ENCODE measurements at places on chromosomes 7 and 10.

GRCh38 chr7:96076350-96076707 lies 245.6 kb downstream of the SLC25A13 start:
- DNase-seq, result no peak

DNA sequence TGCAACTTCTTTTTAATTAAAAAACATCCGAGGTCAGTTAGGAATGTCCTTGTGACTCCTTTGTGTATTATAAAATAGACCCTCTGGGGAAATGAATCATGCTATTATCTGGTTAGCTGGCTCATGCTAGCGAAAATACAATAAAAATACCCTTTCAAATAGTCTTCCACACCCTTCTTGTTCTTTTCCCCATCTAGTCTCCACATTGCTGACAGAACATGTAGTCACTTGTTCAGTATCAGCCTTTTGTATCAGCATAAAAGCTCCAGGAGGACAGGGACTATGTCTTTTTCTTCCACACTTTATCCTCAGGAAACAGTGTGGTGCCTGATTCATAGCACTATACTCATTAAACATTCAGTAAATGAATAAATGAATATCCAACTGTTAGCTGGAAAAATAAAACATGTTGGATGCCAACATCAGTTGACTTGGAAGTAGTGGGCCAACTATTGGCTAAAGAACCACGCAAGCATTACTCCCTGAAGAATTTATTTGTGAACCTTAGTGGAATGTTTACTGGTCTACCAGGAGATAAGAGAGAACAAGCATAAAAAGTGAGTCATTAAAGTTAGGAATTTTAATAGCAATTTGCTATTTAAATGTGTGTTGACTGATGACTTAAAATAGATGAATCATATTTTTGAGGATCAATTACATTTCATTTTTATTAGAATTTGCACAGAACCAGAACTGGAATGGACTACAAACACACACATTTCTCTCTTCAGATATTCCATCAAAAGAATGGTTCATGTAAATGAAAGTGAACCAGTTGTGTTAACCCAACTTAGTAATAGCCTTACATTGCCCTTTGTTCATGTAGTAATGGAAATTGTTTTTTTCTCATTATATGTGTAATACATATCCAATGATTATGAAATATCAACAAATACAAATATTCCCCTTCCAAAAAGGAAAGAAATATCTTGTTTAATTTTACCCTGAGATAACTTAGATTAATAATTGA lies 129.6 kb downstream of the DKK1 start:
- no peak for DNase-seq

GRCh38 chr7:105098863-105099515 lies 85.0 kb downstream of the KMT2E start:
- no peak for DNase-seq

- DNase-seq, result no peak
Measured at GRCh38 chr7:39896840-39897239, 53.2 kb upstream of the CDK13 start.

DNA sequence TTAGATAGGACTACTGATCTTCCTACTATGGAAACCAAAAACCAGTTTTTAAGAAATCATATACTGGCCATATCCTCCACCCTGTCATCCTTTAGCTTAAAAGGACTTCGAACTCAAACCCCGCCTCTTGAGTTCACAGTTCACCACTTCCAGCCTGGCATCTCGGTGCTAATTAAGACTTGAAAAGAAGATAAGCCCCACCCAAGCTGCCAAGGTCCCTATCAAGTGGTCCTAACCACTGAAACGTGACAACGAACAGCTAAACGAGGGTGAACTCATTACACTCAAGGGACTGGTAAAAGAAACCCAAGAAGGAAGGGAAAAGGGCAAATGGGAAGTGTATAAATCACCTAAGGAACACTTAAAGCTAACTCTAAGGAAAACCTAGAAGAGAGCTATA lies 16.1 kb downstream of the COL17A1 start:
- no peak for DNase-seq

- no peak for DNase-seq
Measured at GRCh38 chr7:92295391-92295790, 49.6 kb downstream of the ANKIB1 start.

DNA sequence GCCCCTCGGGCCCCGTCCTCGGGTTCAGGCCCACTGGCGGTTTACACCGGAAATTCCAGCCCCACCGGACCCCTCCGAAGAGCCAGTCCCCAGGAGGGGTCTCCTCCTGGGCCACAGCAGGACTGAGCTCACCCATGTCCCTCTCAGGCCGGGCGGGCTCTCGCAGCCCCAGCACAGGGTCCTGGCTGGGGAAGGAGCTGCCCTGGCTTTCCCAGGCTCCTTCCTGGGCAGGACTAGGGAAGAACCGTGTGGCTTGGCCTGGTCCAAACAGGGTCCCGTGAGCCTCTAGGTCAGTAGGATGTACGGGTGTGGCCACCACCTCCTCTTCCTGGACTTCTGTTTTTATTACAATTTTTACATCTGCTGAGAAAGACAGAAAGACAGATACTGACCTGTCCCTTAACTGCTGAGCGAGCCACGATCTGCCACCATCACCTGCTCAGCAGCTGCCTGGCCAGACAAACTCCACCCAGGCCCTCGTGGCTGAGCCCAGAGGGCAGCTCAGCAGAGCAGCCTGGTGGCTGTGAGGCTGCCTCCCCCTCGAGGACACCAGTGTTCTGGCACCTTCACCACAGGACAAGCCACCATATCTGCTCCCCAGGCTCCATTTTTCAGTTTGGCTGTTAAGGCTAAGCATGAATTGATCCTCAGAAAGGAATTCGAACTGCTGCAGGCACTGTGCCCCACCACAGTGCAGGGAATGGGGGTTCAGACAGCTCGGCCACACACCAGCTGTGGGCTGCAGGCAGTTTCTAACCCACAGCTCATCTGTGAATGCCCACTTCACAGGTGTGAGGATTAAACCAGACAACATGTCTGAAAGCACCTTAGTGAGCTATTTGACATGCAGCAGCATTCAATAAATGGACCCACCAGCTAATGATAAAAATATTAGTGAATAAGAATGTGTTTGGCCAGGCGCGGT lies 14.5 kb upstream of the ZNF777 start:
- DNase-seq, result no peak

GRCh38 chr7:112150823-112151641 lies 55.2 kb downstream of the DOCK4 start:
- no peak for DNase-seq

GRCh38 chr10:63719226-63719856 lies 198.1 kb downstream of the REEP3 start:
- no peak for DNase-seq

DNA sequence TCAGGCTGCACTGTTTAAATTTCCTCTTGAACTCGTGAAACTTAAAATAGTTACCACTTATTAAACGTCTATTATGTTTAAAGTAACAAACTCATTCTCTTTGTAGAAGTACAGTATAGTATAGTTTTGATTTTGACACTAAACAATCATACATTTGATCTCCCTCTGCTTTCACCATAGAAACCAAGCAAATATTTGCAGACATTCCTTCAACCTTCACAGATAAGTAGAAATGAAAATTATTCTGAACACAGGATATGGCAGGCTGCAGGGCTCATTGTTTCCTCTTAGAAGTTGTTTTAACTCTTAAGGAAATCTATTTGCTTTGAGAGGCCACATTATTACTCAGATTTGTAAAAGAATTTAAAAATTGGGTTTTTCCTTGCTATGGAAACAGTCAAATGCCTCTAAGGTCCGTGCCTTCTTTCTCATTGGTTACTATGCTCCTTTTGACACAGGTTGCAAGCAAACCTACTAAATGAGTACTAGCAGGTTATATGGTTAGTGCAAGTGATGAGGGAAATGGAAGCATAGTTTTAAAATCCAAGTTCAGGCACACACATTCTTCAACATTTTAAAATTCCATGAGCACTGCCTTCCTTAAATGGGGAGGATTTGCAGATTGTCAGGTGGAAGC lies 92.8 kb upstream of the FAM133B start:
- no peak for DNase-seq

- DNase-seq, result no peak
Measured at GRCh38 chr10:113842171-113842570, 11.7 kb downstream of the DCLRE1A start.

- no peak for DNase-seq
Measured at GRCh38 chr7:33776788-33777187, 128.6 kb upstream of the BMPER start.

DNA sequence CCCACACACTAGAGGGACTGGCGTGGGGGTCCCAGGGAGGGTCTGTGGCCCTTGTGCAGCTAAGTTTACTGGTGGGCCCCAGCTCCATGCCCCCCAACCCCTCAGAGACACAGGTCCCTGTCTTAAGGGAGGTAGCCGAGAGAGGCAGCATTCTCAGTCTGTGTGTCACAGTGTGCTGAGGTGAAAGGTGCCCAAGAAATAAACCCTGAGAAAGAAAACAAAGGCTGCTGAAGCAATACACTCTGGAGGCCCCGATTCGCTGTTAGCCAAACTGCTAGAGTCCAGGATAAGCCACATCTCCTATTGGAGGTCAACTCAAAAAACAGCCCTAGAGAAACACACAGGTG lies 28.6 kb upstream of the NDST2 start:
- DNase-seq, result no peak

- DNase-seq, result no peak
Measured at GRCh38 chr7:1707756-1708595, 37.9 kb downstream of the ELFN1 start.

GRCh38 chr7:82701949-82702348 lies 258.4 kb upstream of the CACNA2D1 start:
- DNase-seq, result no peak

GRCh38 chr10:16915300-16915699 lies 98.1 kb upstream of the RSU1 start:
- DNase-seq, result no peak

DNA sequence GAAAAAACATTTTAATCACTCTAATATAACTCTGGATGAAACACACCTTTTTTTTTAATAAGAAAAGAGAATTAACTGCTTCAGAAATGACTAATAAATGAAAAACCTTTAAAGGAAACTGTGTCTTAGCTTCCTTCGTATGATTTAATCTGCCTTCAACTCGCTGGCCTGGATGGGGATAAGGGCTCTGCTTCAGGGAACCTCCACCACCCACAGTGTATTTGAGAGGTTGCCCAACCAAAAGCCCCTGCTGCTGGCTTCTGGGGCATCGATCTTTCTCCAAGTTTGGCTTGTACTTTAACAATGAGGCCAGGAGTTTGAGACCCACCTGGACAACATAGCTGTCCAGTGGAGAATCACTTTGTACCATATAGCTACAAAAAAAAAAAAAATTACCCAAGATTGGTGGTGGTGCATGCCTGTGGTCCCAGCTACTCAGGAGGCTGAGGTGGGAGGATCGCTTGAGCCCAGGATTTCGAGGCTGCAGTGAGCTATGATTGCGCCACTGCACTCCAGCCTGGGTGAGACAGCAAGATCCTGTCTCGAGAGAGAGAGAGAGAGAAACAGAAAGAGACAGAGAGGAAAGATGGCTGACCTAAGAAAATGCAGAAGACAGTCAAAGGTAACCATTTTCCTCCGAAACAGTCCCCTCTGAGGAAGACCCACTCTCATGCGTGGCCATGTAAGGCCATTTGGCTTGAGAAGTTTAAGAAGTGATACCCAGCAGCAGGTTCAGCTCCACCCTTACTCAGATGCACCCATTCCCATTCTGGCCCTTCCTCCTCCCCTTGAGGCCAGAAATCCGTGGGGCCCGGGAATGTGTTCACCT lies 13.6 kb upstream of the LIMK1 start:
- DNase-seq, result no peak

DNA sequence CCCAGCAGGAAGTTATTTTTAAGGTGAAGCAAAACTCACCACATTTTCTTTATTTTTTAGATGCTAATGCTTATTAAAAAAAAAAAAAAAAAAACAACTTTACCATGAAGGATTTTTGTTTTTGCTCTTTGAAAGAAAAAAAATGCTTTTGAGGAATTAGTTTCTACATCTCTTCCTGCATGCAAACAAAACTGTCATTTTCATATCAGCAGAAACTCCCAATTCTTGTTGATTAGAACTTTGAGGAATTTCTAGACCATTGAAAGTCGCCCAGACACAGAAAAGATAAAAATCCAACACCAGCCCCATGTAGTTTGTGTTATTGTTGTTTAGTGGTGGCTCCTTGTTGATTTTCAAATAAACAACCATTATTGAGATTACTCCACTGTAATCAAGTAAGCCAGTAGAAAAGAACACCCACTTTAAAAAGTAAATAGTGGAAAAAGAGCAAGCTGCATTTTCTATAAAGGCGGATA lies 14.3 kb downstream of the SKIDA1 start:
- DNase-seq, result no peak

- no peak for DNase-seq
Measured at GRCh38 chr7:25839084-25839769, 312.8 kb upstream of the NFE2L3 start.

- DNase-seq, result no peak
Measured at GRCh38 chr7:26198781-26199169, 1.8 kb downstream of the HNRNPA2B1 start.

GRCh38 chr10:129811208-129811607 lies 152.9 kb downstream of the EBF3 start:
- no peak for DNase-seq

GRCh38 chr7:76296743-76297740 lies 5.4 kb upstream of the HSPB1 start:
- DNase-seq, result no peak

- no peak for DNase-seq
Measured at GRCh38 chr7:30450240-30450982, 28.2 kb downstream of the NOD1 start.

GRCh38 chr7:39202041-39202440 lies 224.3 kb downstream of the POU6F2 start:
- DNase-seq, result no peak

- DNase-seq, result no peak
Measured at GRCh38 chr7:80236681-80237080, 102.0 kb downstream of the GNAI1 start.

GRCh38 chr7:67593794-67594193 lies 597.2 kb downstream of the TYW1 start:
- DNase-seq, result peak; percentile 42

DNA sequence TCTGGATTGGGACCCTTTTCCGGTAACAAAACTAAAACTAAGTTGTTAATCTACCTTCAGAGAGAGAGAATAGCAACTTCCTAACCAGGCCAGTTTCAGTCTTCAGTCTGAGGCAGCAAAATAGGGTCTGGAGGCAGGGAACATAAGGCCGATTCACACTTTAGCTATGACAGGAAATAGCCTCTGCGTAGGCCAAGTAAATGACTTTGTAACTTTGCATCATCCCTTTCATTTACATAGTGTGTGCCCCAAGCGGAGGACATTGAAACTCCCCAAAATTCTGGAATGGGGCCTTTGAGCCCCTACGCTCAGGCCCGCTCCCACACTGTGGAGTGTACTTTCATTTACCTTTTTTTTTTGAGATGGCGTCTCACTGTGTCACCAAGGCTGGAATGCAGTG lies 1.7 kb upstream of the UPP1 start:
- DNase-seq, result no peak

- DNase-seq, result no peak
Measured at GRCh38 chr10:3310016-3310784, 137.6 kb upstream of the PITRM1 start.

- DNase-seq, result no peak
Measured at GRCh38 chr10:119313644-119314043, 106.3 kb downstream of the GRK5 start.

DNA sequence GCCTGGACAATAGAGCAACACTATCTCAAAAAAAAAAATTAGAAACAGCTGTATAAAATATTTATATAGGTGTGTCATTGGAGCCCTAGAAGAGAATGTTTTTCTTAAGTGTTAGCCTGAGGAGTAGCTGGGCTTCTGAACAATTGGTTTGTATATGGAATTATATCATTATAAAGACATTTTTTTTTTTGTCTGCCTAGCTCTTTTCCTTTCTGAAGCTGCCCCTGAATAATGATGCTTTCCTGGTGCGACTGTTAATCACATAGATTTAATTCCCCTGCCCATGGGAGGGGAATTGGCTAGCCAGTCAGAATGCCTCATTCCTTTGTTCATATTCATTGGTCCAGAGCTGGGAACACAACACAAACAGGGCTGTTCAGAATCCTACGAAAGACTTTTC lies 13.9 kb upstream of the ABCC2 start:
- no peak for DNase-seq

All from NCI-H2081 (cell line).